ENCODE measurements at places on chromosomes 2 and 18.

DNA sequence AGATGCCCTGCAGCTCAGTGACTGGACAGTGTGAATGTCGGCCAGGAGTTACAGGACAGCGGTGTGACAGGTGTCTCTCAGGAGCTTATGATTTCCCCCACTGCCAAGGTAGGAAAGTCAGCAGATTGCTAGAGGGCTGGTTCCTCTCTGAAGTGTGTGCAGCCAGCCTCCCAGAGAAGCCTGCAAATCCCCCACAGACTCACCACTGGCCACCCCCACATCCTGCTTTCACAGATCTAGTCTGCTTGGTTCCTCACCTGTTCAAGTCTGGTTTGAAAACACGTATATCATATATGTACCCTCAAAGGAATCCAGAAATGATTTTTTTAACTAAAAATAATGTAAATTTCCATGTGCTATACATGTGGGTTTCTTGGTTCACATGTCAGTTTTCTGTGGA is 121.1 kb downstream of the LAMA3 start:
- DNase-seq = no peak

- no peak for DNase-seq
Measured at GRCh38 chr2:154700136-154700535, 1.6 kb downstream of the KCNJ3 start.

GRCh38 chr18:12408247-12408869 is 629 bp downstream of the PRELID3A start:
- DNase-seq = no peak

DNA sequence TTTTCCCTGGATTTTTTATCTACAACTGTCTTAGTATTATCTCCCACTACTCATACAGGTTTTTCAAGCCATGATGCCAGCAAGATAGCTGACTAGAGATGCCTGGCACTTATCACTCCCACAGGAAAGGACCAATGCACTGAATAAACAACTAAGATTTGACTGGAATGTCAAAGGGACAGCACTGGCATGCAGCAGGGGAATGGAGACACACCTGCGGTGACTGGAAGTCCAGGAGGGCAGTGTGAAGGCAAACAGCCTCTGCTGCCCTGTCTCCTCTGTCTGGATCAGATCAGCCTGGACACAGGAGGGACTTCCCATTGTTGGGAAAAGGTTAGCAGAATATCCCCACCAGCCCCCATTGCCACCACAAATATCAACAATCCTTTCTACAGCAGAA is 85.1 kb downstream of the TMEM237 start:
- DNase-seq = no peak

DNA sequence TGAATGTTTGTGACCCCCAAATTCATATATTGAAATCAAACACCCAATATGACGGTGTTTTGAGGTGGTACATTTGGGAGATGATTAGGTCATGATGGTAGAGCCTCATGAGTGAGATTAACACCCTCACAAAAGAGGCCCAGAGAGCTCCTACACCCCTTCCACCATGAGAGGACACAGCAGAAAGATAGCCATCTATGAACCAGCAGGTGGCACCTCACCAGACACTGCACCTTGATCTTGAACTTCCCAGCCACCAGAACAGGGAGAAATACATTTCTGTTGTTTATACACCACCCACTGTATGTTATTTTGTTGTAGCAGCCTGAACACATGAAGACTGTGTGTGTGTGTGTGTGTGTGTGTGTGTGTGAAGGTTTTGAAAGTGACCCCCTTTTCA is 58.1 kb downstream of the ST3GAL5 start:
- DNase-seq = peak; percentile 31

GRCh38 chr2:27988718-27989117 is 98.2 kb downstream of the BABAM2 start:
- no peak for DNase-seq

GRCh38 chr2:54671875-54672589 is 51.4 kb upstream of the EML6 start:
- no peak for DNase-seq
